ENCODE measurements at places on chromosomes 6 and 20.

GRCh38 chr6:37524025-37524969 lies 24.6 kb upstream of the CCDC167 start:
- DNase-seq = no peak

DNA sequence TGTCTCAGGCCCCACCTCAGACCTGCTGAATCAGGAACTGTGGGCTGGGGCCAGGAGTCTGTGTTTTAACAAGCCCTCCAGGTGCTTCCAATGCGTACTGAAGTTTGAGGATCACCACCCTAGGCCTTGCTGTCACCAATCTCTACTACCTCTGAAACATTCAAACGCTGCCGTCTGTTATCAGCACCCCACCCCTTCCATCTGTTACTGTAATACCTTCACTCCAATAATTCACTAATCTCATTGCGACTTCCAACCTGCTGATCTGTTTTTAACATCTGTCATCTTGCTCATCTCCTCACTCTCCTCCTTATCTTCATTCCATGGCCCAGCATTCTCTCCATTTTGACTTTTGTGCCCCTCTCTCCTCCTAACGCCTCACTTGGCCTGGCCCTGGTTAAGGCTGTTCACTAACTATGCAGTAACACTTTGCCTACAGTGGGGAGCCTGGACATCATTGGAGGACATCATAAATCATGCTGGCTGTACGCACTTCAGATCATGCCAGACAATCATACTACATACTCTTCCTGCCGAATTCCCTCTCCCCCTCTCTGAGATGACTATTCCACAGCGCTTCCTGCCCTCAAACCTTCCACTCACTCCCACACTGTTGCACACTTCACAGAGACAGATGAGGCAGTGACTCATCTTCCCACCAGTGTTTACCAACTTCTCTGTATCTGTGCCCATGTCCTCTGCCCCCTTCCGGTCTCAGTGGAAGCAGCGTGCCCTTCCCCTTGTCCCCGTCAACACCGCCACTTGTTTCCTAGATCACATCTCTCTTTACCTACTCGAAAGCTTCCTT lies 3.0 kb upstream of the GUCA1B start:
- DNase-seq = no peak

DNA sequence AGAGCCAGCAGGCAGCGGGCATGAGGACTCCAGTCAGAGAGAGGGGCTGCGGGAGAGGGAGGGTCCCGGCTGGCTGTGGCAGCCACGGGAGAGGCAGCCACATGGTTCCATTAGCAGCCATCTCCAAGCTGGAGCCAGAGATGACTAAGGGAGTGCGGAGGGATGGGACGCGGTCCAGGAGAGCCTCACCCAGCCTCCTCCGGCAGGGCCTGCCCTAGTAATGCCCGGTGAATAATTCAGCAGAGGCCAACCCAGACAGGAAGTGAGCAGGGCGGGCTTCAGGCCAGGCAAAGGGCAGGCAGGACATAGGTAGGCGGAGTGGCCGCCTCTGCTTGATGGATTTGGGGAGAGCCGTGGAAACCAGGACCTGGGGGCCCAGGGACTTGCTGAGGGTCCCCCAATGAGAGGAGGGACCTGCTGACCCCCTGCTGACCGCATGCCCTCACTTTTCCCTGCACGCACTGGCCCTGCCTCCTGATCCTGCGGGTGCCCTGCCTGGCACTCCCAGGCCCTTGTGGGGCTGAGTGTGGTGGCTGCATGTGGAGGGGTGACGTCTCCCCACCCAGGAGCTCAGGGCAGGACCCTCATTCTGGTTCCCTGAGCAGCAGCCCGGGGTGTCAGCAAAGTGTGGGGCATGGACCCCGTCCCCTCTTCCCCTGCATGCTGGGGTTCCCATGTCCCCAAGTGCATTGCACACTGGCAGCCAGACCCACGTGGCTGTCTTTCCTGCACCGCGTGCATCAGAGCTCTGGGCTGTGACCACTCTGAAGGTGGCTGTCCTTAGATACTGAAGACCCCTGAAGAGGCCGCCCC lies 51.8 kb upstream of the SLCO4A1 start:
- DNase-seq = no peak

DNA sequence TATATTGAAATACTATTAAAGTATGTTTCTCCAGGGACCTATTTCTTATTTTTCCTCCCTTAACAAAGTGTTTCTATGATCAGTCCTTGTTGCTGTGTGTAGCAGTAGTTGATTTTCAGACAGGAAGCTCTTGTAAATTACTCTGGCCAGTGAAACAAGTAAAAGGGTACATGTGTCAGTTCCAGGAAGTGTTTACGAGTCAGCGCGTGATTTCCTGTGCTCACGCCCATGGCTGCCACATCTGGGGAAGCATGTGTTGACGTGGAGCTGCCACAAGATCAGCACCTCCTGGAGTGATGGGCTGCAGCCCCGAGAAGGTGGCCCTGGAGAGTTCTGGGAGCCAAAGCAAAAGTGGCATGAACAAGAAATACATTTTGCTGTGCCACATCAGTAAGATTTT lies 38.6 kb upstream of the GGTLC1 start:
- DNase-seq = no peak

GRCh38 chr6:158068156-158068892 lies 86.7 kb downstream of the SYNJ2 start:
- no peak for DNase-seq

- peak; percentile 62 for DNase-seq
Measured at GRCh38 chr6:73519926-73520687, 725 bp downstream of the EEF1A1 start.

- DNase-seq = no peak
Measured at GRCh38 chr6:83974409-83975050, 59.0 kb upstream of the MRAP2 start.

GRCh38 chr6:151325075-151326050 lies 66.0 kb downstream of the ZBTB2 start:
- DNase-seq = peak; percentile 11

DNA sequence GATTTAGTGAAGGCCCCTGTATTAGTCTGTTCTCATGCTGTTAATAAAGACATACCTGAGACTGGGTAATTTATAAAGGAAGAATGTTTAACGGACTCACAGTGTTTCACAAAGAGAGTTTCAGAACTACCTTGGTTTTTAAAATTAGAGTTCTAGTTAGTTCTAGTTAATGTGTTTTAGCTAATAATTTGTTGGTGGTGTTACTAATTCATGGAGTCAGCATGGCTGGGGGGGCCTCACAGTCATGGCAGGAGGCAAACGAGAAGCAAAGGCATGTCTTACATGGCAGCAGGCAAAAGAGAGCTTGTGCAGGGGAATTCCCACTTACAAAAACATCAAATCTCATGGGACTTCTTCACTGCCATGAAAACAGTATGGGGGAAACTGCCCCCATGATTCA lies 12.0 kb upstream of the SLC17A3 start:
- DNase-seq = no peak

- DNase-seq = no peak
Measured at GRCh38 chr20:31540406-31540805, 26.2 kb downstream of the HM13 start.

- no peak for DNase-seq
Measured at GRCh38 chr20:50554694-50555579, 44.8 kb downstream of the PTPN1 start.

DNA sequence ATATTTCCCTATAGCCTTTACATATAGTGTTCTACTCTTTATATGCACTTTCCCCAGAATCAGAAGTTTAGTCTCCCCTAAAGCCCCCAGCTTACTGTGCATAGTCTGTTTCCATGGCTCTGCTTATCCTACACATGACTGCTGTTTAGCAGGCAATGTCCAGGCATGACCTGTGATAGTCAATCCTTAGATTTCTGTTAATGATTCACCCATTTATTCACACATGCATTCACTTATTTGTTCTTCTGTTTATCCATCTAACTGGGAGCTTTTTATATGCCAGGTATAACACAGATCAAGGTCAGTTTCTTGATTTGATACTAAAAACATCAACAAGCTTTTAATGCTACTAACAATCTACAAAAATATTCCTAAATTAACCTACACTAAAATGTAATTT lies 300.8 kb downstream of the PHF3 start:
- DNase-seq = no peak

GRCh38 chr20:20417876-20418676 lies 50.2 kb downstream of the INSM1 start:
- no peak for DNase-seq

GRCh38 chr20:64238851-64239387 lies 16.6 kb upstream of the PCMTD2 start:
- no peak for DNase-seq

DNA sequence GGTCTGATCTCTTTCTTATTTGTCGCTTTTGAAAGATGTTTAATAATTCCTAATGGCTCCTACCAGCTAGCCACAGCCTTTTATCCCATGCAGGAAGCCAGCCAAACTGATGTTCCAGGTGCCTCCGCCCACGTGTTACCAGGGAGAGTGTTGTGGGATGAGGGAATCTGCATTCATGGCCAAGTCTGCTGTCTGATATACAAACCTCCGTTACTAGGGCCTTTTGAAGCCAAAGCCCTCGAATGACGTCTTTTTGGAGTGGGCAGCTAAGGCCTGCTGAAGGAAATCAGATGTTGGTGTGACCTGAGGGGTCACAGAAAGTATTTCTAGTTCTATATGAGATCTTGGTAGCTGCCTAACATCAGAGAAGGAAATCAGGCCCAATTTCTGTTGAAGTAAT lies 21.3 kb downstream of the STK35 start:
- no peak for DNase-seq

DNA sequence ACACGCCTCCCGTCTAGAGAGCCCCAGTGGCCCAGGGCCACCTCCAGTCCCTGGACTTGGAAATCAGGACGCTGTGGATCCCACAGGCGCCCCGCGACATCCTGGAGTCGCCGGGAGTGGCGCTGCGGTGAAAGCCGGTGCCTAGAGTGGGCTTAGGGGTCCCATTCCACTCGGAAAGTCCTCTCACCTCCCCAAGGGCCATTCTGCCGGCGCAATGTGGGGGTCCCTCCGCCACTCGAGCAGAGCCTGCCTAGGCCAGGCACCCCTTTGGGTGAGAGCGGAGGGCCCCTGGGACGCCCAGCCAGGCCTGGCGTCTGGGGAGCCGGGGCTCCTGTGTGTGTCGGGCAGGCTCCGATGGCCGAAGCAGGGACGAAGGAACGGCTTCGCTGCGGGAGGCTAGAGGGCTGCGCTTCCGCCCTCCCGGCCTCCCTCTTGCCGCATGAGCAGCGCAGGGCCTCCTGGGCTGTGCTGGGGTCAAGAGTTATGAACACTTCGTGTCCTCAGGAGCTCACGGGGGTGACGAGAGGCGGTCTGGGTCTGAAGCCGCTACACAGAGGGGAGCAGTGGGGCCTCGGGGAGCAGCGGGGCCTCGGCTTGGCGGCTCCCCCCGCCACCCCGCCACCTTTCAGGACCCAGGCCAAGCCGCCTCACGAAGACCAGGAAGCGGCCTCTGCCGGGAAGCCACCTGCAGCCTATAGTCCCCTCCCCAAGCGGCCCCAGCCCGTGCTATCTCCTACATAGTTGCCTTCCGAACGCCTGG lies 13.6 kb downstream of the POU3F2 start:
- DNase-seq = no peak

DNA sequence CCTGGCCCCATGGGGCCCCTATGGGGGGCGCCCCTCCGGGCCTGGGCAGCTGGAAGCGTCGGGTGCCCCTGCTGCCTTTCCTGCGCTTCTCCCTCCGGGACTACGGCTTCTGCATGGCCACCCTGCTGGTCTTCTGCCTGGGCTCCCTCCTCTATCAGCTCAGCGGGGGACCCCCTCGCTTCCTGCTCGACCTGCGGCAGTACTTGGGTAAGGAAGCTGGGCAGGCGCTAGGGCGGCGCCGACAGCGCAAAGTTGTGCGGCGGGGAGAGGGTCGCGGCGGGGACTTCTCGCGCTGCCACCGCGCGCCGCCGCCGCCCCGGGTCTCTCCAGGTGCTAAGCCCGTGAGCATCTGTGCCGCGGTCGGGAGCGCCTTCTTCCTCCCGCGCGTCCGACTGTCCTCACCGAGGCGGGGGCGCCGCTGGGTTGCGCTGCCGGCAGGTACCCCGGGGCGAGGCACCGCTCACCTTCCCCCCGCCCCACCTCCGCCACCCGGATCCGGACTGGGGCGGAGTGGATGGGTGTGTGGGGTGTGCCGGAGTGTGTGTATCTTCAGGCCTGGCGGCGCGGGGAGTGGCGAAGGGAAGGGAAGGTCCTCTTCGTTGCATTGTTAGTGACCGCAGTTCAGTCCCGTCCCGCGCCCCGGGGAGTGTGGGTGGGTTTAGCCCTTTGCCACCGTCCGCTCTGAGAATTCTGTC lies 788 bp downstream of the UST start:
- peak; percentile 54 for DNase-seq

DNA sequence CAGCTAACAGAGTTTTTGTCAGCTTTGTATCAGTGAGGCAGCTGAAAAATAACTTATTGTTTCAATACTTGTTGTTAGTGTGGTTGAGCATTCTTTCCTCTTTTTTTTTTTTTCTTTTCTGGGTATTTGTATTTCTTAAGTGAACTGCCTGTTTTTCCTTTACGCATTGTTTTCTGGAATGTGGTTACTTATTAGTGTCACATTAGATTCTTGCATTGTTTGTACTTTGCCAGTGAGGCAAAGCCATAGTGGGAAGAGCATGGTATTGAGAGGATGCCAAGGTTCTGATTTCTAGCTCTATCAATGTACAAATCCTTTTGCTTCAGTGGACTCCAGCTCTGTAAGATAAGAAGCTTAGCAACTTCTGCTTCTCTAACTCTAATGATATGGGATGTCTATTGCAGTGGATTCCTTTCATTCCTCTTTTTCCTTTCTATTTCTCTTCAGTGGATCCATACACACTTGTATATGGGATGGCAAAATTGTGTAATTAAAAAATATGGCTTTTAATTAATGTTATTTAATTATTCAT lies 3.9 kb downstream of the CDKAL1 start:
- DNase-seq = no peak

GRCh38 chr6:40822619-40823018 lies 216.4 kb downstream of the UNC5CL start:
- DNase-seq = no peak

- DNase-seq = no peak
Measured at GRCh38 chr6:9564021-9564420, 850.9 kb downstream of the TFAP2A start.

- DNase-seq = no peak
Measured at GRCh38 chr6:149032599-149033405, 284.7 kb upstream of the TAB2 start.

GRCh38 chr20:58231683-58232082 lies 3.2 kb upstream of the ANKRD60 start:
- no peak for DNase-seq

- DNase-seq = no peak
Measured at GRCh38 chr6:121917834-121918559, 481.5 kb upstream of the HSF2 start.

DNA sequence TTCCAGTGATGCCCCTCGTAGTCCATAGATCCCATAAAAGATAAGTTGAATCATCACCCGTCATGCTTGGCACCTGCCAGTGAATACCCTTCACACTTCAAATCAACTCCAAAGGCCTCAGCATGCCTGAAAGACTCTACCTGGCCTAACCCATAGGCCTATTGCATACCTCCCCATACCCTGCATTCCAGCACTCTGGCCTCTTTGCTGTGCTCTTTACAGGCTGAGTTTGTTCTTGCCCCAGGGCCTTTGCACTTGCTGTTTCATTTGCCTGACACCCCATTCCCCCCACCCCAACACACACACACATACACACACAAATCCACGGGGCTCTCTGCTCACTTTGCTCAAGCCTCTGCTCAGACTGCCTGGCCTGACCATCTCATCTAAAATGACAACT lies 3.0 kb upstream of the GFOD1 start:
- no peak for DNase-seq

GRCh38 chr6:108127826-108128225 lies 38.0 kb upstream of the NR2E1 start:
- no peak for DNase-seq

Measured in hypothalamus (tissue), 51 donors.